Activated effector memory CD4-positive, alpha-beta T cell treated with Interleukin-2 at 50 U/mL for 16 hours (primary cell): ENCODE measurements at places on chromosomes 1 and 21.

- DNase-seq = no peak
These were observed 1.9 kb upstream of the NTNG1 start for GRCh38 chr1:107138767-107139445.

DNA sequence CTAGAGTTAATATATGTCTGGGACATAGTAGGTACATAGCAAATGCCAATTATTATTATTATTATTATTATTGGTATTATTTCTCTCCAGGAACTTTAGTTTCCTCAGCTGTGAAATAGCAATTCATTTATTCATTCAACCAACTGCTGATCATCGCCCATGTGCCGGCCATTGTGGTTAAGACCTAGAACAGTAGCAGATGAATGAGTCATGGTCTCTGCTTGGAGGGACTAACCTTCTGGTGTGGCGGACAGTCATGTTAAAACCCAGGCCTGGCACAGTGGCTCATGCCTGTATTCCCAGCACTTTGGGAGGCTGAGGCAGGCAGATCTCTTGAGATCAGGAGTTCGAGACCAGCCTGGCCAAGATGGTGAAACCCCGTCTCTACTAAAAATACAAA is 23.8 kb upstream of the LDLRAP1 start:
- DNase-seq = no peak

GRCh38 chr1:178531887-178532286 is 19.0 kb downstream of the TEX35 start:
- DNase-seq = no peak

- no peak for DNase-seq
These were observed 10.4 kb downstream of the SLC66A1 start for GRCh38 chr1:19322481-19322880.

DNA sequence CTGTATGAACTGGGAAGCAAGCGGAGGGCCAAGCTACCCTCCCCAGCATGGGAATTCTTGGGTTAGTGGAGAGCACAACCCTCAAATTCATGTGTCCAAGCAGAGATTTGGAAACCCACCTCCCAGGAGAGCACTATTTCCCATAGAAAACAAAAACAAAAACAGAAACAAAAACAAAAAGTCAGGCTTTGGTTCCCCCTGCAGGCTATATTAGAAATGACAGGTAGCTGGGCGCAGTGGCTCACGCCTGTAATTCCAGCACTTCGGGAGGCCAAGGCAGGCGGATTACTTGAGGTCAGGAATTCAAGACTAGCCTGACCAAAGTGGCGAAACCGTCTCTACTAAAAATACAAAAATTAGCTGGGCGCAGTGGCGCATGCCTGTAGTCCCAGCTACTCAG is 10.8 kb downstream of the MINDY1 start:
- no peak for DNase-seq

DNA sequence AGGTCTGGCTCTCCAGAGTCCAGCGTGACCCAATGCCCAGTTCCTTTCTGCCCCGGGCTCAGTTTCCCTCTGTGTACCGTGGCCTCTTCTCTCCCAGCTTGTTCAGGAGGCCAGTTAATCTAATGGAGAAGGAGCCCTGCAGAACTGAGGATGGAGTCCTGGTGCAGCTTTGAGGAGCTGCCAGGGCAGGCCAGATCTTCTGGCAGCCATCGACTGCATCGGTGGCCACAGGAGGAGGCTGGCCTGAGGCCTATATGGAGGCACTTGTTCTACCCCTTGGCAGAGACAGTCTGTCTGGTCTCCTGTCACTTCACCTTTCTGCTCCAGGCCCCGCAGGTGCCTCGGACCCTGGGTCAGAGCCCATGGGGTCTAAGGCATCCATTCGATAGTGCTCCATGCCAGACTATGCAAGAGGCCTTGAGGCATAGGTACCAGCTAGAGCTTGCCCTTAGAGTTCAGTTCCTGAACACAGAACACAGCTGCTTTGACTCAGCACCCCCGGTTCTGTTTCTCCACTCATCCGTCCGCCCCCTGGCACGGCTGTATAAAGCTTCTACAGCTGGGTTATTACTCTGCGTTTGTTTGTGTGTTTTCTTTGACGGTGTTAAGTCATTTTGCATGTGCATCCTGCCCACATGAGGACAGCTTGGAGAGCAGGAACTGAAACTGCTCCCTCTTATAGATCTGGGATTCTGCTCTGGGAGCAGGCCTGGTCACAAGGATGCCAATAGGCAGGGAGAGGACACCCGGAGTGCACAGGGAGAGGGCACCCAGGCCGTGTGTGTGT is 18.5 kb upstream of the LRRN2 start:
- DNase-seq = no peak

DNA sequence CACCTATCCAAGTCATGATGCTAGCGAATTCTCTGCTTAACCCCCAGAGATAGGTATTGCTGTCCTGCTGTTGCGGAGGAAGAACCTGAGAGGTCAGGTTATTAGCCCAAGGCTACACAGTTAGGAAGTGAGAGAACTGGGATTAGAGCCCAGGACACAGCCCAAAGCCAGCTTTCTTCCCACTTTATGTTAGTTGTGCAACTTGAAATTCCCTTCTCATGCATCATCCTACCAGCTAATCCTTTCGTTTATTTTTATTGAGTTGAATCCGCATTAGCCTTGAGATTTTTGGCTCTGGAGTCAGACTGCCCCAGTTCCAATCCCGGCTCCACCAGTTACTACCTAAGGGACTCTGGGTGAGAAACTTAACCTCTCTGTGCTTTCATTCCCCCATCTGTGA is 65.4 kb downstream of the PLEKHA6 start:
- DNase-seq = no peak

DNA sequence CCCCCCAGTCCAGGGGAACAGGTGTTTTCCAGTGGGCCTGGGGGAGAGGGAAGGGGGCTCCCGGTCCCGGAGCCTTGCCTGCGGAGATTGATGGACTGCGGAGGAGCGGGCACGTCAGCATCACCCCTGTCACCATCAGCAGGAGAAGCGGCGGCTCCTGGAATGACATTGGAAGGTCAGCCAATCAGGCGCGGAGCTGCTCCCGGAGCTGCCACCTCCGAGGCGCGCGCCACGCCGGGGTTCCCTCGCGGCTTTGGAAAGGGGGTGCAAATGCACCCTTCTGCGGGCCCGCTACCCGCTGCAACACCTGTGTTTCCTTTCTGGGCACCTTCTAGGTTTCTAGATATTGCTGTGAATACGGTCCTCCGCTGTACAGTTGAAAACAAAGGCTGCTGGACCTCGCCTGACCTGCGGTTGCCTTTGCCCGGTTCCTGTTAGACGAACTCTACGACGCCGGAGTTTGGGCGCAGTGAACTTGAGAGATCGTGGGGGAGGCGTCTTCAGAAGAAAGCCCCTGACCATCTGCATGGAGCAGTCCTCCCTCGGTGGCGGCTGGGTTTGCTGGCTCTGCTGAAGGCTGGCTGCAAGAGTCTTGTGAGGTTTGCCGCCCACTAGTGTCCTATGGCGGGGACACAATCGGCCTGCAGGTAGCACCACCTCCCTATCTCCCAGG is 5.3 kb downstream of the DSCAM start:
- DNase-seq = no peak

DNA sequence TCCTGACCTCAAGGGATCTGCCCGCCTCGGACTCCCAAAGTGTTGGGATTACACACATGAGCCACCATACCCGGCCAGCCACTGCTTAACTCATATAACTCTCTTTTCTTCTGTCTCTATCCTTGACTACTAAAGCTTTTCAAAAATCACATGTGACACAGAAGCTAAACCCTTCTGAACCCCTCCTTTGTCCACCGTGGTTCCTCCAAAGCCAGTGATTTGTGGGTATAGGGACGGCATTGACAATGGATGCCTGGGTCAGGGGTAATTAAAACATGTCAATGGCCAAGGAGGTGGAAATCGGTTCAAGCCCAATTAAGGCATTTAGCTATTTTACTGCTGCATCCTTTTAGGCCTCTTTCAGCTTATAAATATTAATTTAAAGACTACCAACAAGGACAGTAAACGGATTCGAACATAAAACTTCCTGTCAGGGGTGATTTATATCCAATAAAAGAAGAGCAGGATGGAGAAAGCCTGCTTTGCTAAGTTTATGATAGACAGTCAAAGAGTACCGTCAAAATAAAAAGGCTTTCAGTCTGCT is 242.3 kb downstream of the GPATCH2 start:
- DNase-seq = no peak

DNA sequence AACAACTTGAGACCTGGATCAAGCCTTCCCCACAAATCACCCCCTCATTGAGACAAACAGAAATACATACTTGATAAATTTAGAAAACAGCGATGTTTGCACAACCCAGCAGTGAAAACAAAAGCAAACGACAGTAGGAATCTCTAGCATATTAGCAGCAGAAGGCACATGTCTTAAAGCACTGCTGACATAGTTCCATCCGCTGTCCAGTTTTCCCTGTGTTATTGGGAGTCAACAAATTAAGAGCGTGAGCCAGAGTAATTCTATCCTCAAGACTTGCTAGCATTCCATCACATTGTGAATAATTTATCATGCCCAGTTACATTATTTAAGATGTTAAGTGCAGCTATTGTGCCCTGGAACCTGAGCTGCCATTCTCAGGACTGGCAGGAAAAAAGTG is 55.3 kb downstream of the IGSF5 start:
- DNase-seq = no peak

DNA sequence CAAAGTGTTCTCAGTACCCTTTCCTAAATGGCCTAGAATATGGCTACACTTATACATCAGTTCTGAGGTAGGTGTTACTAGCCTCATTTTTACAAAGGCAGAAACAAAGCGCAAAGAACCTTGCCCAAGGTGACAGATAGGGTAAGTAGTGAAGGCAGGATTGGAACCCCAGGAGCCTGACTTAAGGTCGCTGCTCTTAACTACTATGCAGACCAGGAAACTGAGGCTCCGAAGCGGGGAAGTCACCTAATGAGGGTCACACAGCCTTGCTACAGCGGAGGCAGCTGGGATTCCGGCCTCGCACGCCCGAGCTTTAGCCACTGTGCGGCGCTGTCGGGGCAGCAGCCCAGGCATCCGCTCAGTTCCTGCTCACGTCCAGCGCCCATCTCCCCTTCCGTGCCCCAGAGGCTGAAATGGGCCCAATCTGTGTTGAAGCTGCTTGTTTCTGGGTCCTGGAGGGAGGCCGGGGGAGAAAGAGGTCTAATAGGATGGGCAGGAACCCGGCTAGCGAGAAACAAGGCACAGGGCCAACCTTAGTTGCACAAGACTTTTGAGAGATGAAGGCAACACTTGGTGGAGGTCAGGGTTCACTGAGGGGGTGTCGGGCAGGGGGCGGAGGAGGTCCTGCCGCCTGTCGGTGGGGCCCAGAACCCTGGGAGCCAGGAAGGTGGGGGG is 1.4 kb upstream of the FOXD2 start:
- peak; percentile 69 for DNase-seq

DNA sequence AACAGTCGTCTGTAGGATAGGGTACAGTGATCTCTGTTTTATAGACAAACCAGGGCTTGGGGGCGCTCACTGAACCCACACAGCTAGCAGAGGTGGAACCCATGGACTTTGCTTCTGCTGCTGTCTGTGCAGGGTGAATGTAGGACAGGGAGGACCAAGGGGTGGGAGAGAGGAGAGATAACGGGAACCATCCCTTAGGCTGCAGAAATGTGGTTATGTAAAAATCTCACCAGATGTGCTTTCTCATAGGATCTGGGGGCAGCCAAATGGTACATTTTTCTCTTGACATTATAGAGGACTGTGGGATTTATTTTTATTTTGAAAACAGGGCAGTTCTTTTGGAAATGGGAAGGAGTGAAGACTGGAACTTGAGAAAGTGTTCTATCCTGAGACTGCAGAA is 8.7 kb downstream of the NFASC start:
- DNase-seq = no peak

GRCh38 chr1:181777286-181777685 is 284.2 kb downstream of the ZNF648 start:
- DNase-seq = no peak

GRCh38 chr1:90007979-90008404 is 13.1 kb downstream of the ZNF326 start:
- no peak for DNase-seq

DNA sequence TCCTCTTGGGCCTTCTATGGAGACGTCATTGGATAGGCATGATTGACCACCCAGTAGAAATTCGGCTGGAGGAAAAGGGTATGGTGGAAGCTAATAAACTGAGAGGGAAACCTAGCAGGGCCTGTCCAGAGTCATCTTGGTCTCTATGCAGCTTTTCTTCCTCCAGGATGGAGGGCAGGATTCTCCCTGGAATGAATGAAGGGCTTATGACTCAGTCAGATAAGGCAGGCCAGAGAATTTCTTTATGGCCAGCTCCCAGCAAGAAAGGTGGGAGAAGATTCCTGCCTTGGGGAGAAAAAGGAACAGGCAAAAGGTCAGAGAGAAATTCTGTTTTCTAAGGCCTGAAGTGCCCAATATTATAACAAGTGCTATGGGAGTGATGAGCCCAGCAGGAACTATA is 17.1 kb downstream of the FBLIM1 start:
- DNase-seq = no peak

DNA sequence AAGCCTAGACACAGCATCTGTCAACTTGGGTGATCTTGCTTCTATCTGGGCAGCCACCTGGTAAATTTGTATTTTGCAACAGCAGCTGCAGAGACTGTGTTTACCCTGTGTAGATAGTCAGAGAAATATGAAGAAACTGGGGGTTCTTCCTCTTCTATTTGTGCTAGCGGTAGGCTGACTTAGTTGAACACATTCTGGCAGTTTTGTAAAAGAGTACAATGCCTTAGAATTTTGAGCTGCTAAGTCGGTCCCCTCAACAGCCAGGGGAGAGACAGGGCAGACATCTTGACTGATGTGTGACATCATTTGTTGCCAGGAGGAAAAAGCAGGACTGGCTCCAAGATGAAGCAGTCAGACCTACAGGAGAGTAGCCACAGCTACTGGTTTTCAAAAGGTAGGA is 53.7 kb downstream of the KCNJ6 start:
- DNase-seq = no peak

DNA sequence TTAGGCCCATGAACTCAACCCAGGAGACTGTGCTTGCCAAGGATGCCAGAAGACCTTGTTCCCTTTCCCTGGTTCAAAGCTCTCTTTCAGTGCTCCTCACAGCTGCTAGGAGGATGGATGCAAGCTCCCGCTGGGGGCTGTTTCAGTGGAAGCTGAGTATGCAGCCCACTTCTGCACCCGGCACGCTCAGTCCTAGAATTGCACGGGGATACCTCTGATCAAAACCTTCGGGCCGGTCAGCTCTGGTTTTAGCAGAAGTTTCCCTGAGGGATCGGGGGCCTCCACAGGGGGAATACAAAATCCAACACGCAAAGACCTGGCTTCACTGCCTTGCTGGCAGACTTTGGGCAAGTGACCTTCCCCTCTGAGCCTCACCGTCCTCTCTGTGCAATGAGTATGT is 4.2 kb upstream of the SSBP3 start:
- DNase-seq = no peak

- DNase-seq = peak; percentile 72
These were observed 28.4 kb downstream of the TMCC2 start for GRCh38 chr1:205255941-205256780.

GRCh38 chr21:35548904-35549615 is 500.0 kb upstream of the RUNX1 start:
- no peak for DNase-seq

GRCh38 chr1:230922620-230923019 is 54.3 kb upstream of the C1orf198 start:
- DNase-seq = no peak

GRCh38 chr1:247905910-247906503 is 10.6 kb downstream of the OR2W3 start:
- no peak for DNase-seq

GRCh38 chr1:62024690-62025089 is 170.0 kb upstream of the L1TD1 start:
- DNase-seq = no peak

- DNase-seq = no peak
These were observed 131.4 kb downstream of the ST6GALNAC5 start for GRCh38 chr1:76998582-76999223.
